GF-D8 (cell line): ENCODE measurements at places on chromosomes 4 and X.

DNA sequence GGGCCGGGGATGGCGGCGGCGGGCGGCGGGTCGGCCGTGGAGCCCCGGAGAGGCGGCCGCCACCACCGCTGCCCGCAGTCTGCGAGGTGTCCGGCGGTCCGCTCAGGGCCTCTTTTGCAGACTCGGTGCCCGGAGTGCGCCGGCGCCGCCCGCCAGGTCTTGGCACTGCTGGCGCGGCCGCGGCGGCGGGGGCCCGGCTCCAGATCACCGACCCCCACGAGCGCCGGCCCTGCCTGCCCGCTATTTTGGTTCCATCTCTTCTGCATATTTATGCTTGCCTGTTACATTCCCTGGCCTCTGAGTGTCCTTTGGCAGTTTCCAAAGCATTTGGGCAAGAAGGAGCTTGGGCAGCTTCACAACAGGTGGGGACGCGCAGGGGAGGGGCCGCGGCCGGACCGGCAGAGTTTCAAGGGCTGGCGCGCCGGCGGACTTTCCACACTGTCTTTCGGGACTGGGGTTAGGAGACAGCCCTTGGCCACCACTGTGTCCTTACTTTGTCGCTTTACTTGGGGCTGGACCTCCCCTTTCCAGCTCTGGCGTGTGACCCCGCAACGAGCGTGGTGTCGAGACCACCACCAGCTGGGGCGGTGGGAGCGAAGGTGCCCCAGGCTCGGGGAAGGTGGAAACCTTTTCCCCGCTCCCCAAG, 668 bp upstream of the TAPT1 start:
- no peak for DNase-seq

DNA sequence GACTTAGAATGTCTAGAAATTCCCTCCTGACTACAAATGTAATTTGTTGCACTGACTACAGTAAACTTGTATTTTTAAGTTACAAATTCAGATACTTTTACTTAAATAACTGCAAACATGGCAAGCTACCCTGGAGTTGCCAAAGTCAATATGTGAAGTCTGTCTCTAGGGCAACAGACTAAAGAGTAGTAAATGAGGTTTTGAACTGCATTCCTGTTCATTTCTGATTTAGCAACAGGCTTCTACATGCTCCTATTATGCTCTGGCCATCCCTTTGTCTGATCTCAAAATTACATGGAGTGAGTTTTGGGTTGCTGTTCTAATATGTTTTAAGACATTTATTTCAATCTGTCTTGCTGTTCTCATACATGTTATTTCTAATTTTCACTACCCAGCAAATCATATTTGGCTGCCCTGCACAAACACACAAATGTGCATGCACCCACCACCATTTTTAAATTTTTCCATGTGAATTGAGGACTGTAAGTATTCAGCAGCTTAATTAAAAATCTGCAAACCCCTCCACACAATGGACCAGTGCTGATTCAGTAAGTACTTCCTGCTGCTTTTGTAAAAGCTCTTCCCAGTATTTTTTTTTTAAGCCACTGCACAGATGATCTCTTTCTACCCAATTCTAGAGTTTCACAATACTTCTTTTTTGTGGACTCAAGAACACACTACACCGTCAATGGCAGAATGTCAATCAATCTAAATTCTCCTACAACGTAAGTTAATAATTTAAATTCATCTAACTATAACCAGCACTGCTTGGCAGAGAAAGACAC, 26.7 kb downstream of the SH3RF1 start:
- no peak for DNase-seq

GRCh38 chr4:182886205-182886604, 31.0 kb downstream of the DCTD start:
- DNase-seq = no peak

GRCh38 chr4:150986085-150986484, 29.0 kb downstream of the LRBA start:
- DNase-seq = no peak

GRCh38 chr4:120418146-120418545, 351.5 kb upstream of the MAD2L1 start:
- no peak for DNase-seq

- DNase-seq = peak; percentile 63
Observed at GRCh38 chrX:13250826-13251580, 68.8 kb downstream of the ATXN3L start.

DNA sequence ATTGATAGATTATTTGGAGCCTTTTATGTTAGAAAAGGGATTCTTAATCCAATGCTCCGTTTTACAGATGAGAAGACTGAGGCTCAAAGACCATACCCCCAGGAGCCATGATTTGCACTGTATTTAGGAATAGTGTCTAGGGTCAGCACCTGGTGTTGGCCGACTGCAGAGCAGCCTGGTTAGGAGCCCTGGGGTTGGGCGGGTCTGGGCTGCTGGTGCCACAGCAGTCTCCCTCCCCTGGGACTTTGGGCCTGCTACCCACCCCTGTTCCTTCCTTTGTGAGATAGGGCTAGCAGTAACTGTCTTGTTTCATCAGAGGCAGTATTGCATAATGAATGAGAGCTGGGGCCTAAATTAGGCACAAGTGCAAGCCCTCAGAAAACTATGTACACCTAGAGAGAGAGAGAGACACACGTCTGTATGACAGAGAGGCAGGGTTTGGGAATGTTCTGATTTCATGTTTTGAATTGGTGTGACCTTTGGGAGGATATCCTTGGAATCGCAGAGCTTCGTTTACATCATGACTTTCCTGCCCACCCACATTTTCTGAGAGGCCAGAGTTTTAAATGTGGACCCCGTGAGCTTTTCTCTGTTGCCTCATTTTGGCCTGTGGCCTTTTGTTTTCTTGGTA, 111.7 kb downstream of the PTTG2 start:
- peak; percentile 92 for DNase-seq

DNA sequence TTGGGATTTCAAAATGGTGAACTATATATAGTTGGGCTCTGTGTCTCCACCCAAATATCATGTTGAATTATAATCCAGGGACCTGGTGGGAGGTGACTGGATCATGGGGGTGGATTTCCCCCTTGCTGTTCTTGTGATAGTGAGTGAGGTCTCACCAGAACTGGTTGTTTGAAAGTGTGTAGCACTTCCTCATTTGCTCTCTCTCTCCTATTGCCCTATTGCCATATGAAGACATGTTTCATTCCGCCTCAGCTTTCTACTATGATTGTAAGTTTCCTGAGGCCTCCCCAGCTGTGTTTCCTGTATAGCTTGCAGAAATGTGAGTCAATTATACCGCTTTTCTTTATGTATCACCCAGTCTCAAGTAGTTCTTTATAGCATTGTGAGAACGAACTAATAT, 545.6 kb downstream of the TRAM1L1 start:
- no peak for DNase-seq

GRCh38 chr4:169115897-169116254, 105.8 kb upstream of the CBR4 start:
- DNase-seq = no peak

DNA sequence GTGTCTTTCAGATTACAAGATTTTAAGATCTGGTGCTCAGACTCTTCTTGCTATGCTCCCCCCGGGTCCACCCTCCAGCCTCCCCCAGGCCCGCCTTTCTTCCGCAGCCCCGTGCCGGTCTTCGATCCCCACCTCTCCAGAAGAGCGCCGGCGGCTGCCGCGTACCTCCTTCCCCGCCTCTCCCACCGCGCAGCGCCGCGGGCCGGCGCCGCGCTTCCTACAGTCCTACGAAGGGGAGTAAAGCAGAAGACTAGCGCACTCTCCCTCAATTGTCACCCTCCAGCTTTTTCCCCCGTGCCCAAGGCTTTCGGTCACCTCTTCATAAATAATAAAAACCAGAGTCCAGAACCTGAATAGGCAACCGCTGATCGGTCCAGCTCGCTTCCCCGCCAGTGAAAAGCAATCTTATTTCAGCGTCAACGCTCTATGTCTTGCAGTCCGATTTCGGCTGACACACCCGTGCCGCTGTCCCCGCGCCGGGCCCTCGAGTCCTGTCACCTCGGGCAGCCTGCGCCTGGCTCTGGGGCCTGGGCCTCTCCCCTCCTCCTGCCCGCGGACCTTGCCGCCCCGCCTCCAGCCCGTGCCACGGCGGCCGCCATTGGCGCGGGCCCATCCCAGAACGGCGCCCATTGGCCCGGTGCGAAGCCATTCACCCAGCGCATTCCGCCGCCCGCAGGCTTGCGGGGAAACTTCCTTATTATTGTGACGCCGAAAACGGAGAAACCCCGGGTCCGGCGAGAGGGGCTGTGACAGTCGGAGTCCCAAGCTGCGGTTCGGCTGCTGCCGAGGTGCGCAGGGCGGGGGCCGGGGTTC, at the start of gene HERC3:
TSS of gene HERC3 (plus strand) at position 694 of the 813 bp plus-strand sequence. CDS start 13,344 bp downstream, outside the sequence.
- DNase-seq = peak; percentile 79

GRCh38 chr4:183602557-183603027, 56.4 kb downstream of the RWDD4 start:
- no peak for DNase-seq

- DNase-seq = no peak
Observed at GRCh38 chrX:3549411-3549911, 164.0 kb downstream of the PRKX start.

DNA sequence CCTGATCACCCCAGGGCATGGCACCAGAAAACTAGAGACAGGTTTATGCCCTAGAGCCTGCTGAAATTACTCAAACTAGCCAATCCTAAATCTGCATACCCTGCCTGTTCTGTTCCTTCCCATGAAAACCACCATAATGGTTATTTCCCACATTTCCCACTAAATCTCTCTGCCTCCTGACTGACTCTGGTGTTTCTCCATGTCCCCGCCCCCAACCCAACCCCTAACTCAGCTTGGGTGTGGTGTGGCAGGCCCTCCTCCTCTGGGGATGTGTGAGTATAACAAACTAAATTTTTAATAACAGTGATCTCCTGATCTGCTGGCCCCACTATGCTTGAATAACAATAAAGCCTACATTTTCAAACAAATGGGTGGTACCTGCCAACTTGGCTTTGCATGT, 35.5 kb upstream of the C4orf54 start:
- no peak for DNase-seq

DNA sequence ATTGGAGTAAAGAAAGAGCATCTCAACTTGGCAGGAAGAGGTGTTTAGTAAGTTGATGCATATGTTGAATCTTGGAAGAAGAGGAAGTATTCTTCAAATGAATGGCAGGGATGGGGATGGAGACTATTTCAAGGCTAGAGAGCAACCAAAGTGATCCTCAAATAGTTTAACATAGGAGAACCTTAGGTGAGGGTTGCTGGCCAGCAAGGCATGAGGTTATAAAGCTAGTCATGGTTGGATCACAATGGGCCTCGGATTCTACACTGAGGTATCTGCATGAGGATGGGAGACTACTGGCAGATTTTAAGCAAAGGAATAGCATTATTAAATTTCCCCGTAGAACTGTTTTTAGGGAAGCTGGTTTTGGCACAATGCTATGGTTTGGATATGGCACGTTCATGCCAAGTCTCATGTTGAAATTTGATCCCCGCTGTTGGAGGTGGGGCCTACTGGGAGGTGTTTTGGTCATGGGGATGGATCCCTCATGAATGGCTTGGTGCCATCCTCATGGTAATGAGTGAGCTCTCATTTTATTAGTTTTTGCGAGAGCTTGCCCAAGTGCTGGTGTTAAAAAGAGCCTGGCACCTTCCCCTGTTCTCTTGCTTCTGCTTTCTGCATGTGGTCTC, 41.9 kb upstream of the ETNPPL start:
- DNase-seq = no peak

DNA sequence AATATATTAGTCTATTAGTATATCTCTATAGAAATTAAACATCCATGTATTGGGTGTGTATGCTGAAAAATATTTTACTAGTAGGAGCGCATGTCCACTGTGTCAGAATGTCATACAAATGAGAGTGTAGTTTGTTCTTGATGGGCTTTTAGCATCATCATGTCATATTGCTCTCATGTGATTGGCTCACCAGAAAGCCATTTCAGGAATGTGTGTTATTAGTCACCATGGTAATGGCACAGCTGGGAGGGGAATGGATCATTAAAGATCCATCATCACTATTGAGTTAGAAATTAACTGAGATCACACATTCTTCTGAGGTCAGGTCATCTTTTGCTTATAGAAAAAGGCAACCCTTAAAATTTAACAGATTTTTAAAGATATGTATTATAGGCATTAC, 77.3 kb downstream of the PHEX start:
- DNase-seq = no peak

GRCh38 chrX:40097504-40098263, at the start of gene BCOR:
TSS of gene BCOR (minus strand) at chrX:40097958. CDS start at chrX:40077929, 20,029 bp downstream.
- DNase-seq = no peak

GRCh38 chr4:170278460-170278859, 188.7 kb upstream of the AADAT start:
- DNase-seq = no peak

DNA sequence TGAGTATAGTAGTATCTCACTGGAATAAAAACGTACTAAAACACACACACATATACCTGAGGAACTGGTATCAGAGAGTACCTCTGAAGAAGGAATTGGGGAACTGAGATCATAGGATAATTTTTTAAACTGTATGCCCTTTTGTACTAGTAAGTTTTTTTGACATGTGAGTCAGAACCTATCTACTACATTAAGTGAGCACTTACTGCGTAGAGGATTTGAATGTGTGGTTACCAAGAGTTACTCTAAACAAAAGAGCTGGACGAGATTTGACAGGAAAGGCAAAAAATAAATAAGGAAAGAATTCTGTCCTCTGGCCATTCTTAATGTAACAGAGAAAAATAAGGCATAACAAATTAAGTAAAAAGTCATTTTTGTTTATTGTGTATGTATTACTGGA, 546.5 kb upstream of the FAT1 start:
- DNase-seq = no peak

DNA sequence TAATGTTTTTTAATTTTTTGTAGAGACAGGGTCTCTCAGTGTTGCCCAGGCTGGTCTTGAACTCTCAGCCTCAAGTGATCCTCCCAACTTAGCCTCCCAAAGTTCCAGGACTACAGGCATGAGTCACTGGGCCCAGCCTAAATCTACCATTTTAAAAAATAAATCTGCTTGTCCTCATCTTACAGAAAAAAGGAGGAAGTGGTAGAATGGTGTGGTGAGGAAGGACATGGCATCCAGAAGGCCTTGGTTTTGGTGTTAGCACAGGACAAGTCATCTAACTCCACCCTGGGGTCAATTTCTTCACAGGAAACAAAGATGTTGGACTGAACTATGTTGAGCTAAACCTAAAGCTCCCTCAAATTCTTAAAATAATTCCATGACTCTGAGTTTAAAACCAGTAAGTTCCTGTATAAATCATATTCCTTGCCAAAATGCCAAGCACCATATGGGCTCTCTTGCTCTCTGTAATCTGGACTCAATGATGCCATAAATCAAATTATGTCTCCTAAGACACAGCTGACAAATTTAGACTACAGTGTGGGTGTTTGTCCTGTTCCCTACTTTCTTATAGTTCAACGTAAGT, 253.9 kb upstream of the NOCT start:
- no peak for DNase-seq

- no peak for DNase-seq
Observed at GRCh38 chr4:55561889-55562288, 15.2 kb upstream of the CLOCK start.
